ENCODE measurements at places on chromosomes 2 and 18.
A peak's percentile ranks its signal among the peaks of the same experiment; 100 is the strongest.

DNA sequence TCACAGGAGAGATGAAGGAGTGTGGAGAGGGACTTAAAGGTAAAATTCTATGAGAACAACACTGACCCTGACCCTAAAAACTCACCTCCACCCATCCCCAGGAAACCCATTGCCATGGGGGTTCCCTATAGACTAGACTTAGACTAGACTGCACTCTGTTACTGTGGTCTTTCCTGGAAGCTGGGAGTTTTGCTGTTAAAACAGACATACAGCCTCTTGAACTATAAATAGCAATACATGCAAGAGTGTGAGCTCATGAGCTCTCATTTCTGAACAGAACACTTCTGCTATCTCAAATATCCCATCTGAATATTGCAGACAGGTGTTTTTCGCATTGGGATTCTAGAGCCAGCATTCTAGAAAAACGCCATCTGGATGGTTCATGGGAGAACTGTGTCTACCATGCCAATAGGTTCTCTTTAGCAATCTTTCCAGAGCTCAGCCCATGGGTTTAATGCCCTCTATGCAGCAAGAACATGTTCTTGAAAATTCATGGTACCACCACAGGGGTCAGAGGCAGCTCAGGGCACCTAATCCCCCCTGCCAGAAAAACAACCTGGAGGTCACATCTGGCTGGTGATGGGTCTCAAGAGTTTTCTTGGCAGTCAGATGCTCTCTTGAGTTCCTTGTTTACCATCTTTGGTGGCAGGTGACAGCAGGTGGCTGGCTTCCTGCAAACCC lies 51.9 kb downstream of the SLC14A2 start:
- no peak overlapping the region for H3K4me3 ChIP-seq
- H3K4me1 ChIP-seq = no peaks in the 10 kb centered on the region
- H3K27me3 ChIP-seq = no peaks in the 10 kb centered on the region
- no peaks in the 10 kb centered on the region for H3K36me3 ChIP-seq

DNA sequence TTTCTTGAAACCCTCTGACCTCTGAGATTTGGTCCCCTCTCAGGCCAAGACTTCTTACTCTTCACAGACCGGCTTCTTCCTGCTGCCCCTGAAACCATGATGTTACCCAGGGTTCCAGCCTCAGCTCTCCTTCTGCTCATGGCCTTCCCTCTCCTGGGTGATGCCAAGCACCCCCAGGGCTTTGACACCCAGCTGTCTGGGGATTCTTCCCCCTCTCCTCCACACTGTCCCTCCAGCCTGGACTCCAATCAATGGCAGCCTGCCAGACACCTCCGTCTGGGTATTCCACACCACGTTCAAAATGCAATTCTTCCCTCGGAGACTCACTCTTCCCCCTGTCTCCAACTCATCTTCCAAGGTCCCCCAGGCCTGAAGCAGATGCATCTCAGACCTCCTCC lies 25.0 kb downstream of the SPP2 start:
- H3K4me3 ChIP-seq = no peak overlapping the region
- H3K4me1 ChIP-seq = no peaks in the 10 kb centered on the region
- DNase-seq = no peak

DNA sequence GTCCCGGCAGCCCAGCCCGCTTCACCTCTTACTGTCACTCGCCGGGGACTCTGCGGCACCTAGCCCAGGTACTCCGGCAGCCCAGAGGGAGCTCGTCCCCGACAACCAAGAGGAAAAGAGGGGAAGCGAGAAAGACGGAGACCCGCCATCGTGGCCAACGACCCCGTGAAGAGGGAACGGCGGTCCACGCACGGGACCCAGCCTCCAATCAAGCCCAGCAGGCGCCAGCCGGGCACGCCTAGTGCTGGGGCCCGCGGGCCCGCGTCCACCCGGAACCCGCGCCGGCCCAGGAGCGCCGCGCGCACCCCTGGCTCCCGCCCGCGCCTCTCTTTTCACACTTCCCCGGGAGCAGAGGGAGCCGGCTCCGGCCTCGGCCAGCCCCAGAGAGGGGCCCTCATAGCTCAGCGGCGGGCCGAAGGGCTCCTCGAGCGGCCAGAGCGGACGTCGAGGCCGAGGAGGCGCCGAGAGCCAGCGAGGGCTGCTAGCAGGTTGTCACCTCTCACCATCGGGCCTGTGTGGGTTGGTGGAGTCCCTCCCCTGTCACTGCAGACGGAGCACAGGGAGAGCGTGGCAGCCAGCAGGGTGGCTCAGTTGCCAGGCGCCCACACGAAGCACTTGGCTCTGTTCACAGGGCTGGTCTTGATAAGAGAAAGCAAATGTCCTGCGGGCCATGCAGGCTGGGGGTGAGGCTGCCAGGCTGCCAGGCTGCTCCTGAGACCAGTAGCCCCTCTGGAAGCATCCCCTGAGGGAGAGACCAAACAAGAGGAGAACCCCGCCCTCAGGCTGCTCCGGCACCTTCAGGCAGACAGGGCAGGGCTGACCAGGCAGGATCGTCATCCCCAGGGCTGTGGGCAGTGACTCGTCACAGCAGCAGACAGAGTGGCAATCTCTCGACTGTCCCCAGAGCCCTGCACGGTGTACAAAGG lies 36.9 kb upstream of the KLF11 start:
- H3K27ac ChIP-seq = no peak overlapping the region
- H3K27me3 ChIP-seq = no peaks in the 10 kb centered on the region

DNA sequence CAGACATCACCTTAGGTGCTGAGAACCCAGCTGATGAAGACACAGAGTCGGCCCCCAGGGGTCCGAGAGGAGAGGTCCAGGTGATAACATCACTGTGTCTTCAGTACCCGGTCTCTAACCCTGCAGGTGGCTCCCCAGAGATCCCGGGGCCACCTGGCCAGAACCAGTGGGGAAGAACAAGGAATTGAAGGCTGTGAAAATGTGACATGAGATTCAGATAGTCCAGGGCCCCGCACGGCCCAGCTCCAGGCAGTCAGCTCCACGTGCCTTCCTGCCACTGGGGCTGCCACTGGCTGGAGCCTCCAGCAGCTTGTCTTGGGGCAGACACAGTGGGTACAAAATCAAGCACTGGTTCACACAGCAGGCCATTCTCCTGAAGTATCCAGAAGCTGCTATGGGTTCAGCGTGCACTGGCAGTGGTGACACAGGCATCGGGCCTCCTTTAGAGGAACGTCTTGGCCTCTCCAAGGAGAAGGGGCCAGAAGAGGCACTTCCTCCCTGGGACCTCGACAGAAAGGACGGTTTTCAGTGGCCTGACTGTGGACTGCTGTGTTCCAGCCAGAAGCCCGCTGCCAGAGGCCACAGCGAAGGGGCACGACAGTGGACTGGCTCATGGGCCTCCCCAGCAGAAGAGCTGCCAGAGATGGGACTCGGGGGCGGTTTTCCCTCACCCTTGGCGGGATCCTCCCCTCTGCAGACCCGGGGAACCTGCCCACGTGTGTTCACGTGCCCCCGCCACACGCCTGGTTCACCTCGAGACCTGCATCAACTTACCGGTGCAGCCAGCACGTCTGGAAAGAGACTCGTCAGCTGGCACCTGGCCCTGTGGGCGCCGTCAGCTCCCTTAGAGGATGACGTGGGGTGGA lies 150.4 kb downstream of the HDAC4 start:
- DNase-seq = no peak
- H3K36me3 ChIP-seq = no peaks in the 10 kb centered on the region
- no peak overlapping the region for H3K27ac ChIP-seq
- no peak overlapping the region for H3K4me3 ChIP-seq

GRCh38 chr2:53183581-53183980 lies 584.0 kb upstream of the CHAC2 start:
- no peaks in the 10 kb centered on the region for H3K27me3 ChIP-seq
- H3K4me1 ChIP-seq = peaks cover 18% of the 10 kb centered on the region
- H3K4me3 ChIP-seq = no peak overlapping the region
- DNase-seq = peak; percentile 59
- H3K27ac ChIP-seq = peak overlapping the region; percentile 23

DNA sequence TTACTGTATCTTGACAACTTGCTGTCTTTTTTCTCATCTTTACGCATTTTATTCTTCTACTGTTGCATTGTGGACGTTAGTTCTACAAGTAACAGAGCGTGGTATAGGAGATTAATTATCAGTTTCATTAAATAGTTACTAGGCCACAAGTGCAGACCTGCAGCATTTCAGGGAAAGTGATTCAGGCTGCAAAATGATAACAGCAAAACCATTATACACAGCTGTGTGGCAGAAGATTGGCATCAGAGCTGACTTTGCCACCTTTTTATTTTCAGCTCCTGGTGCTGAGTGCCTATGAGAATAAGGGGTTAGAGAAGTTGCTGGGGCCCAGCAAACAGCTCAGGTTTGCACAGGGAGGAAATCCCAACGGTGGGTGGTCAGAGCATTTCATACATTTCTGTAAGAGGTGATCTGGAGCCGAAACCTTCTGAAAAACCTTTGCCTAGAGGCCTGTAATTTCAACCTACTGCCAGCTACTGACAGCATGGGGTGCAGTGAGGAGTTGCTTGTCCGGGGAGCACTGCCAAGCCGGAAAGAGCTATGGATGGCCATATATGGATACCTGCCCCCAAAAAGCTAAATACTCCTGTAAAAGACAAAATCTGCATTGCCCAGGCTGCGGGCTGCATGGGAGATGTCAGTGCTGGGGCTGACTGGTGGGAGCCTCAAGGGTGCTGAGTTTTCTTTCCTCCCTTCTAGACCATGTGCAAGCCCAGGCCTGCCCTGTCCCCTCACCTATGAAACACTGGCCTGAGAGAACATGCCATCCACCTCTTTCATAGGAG lies 2.7 kb upstream of the CCBE1 start:
- H3K27ac ChIP-seq = no peak overlapping the region
- H3K36me3 ChIP-seq = no peaks in the 10 kb centered on the region
- H3K4me3 ChIP-seq = no peak overlapping the region
- peaks cover 46% of the 10 kb centered on the region for H3K27me3 ChIP-seq

- peaks cover 19% of the 10 kb centered on the region for H3K4me1 ChIP-seq
- H3K4me3 ChIP-seq = no peak overlapping the region
- no peak overlapping the region for H3K27ac ChIP-seq
- DNase-seq = no peak
- H3K27me3 ChIP-seq = no peaks in the 10 kb centered on the region
- H3K36me3 ChIP-seq = no peaks in the 10 kb centered on the region
Measured at GRCh38 chr2:7835151-7835550, 846.7 kb upstream of the ID2 start.

DNA sequence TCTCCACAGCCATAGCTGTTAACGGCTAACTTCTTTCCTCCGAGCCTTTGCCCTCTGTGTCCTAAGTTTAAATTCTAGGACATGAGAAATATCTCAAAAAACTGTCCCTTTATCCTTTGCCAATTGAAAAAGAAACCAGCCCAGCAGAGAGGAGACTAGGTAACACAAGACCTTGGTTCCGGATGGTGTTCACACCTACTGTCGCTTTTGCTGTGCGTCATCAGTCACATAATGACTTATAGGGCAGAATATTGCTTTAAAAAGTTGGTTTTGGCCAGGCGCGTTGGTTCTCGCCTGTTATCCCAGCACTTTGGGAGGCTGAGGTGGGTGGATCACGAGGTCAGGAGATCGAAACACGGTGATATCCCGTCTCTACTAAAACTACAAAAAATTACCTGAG lies 66.2 kb downstream of the SP3 start:
- no peak overlapping the region for H3K4me3 ChIP-seq
- no peaks in the 10 kb centered on the region for H3K27me3 ChIP-seq
- H3K36me3 ChIP-seq = no peaks in the 10 kb centered on the region

GRCh38 chr18:76817888-76818611 lies 4.3 kb upstream of the ZNF236 start:
- no peaks in the 10 kb centered on the region for H3K36me3 ChIP-seq
- H3K27me3 ChIP-seq = no peaks in the 10 kb centered on the region
- H3K27ac ChIP-seq = no peak overlapping the region
- DNase-seq = no peak
- H3K4me1 ChIP-seq = peaks cover 9% of the 10 kb centered on the region
- H3K4me3 ChIP-seq = no peak overlapping the region

DNA sequence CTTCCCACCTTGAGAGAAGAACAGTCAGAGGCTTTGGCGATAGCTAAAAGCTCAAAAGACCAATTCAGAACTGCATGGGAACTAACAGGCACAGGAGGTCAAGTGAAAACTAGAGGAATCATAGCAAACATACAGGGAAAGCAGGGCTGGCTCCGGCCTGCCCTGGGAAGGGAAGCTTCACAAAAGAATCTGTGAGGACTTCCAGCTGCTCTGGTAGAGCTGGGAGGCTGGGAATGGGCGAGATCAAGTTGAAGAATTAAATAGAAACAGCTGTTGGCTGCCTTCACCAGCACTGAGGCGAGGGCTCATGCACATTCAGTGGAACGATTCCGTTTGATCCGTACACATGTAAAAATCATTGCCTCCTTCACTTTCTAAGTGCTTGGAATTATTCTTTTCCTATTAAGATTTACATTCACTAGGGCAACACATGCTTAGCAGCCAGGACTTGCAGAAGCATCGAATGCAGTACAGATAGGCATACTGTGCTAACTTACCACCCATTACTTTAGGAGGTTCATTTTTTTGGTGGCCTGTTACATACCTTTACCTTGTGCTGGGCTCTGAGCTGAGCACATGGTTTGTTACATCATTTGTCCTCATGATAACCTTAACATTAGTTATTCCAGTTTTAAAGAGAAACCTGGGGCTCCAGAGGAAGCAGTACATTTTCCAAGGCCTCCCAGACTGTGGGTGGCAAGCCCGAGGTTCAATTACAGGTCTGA lies 125.4 kb upstream of the RNF152 start:
- H3K27me3 ChIP-seq = no peaks in the 10 kb centered on the region
- H3K36me3 ChIP-seq = no peaks in the 10 kb centered on the region
- H3K4me3 ChIP-seq = no peak overlapping the region
- DNase-seq = no peak
- H3K27ac ChIP-seq = no peak overlapping the region
- H3K4me1 ChIP-seq = no peaks in the 10 kb centered on the region

- no peak overlapping the region for H3K4me3 ChIP-seq
- no peaks in the 10 kb centered on the region for H3K36me3 ChIP-seq
- no peaks in the 10 kb centered on the region for H3K27me3 ChIP-seq
- no peak overlapping the region for H3K27ac ChIP-seq
- no peak for DNase-seq
- peaks cover 34% of the 10 kb centered on the region for H3K4me1 ChIP-seq
Measured at GRCh38 chr2:134149904-134150303, 104.0 kb upstream of the MGAT5 start.

DNA sequence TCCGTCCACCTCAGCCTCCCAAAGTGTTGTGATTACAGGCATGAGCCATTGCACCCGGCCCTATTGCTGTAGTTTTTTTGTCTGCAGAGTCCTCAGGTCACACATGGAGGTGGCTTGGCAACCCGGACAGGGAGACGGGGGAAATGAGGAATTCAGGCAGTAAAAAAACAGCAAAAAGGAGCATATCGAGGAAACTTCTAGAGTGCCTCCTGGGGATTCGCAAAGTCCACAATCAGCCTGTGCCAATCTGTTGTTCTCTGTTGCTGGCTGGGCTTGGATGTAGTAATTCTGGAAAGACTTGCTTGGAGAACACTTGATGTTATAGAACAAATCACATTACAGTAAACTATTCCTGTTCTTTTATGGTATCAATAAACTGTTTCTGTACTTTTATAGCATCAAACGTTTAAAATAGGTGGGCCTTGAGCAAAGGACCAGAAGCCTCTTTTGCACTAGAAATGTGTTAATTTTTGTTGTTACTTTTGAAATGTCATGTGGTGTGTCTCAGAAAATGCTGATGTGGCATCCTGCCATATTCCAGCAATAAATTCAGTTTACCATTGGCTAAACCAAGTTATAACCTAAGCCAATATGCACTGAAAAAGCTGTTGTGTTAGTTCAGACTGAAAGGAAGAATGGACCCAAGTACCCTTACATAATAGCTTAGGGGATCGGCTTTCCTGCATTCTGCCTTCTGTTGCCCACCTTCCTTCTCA lies 14.4 kb downstream of the ELAC1 start:
- DNase-seq = no peak
- no peak overlapping the region for H3K27ac ChIP-seq
- H3K4me3 ChIP-seq = no peak overlapping the region
- H3K36me3 ChIP-seq = peaks cover 5% of the 10 kb centered on the region

Measured in neural progenitor cell (in vitro differentiated cells).